ENCODE measurements at places on chromosomes 1 and 21.

DNA sequence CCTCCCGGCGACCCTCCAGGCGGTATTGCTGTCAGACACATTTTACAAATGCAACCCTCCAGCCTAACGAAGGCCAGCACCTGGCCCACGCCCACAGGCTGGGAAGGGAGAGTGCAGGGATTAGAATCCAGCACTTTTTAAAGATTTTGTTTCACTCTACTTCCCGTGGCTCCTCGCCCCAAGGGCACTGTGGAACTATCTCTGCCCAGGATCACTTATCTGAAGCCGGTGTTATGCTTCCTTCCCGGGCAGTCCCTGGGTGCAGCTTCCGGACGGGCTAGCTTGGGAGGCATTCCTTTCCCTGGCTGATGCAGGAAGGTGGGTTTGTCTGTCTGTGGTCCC lies 35.8 kb downstream of the CCN1 start:
- no peak for DNase-seq

GRCh38 chr1:155174324-155175280 lies 953 bp downstream of the TRIM46 start:
- peak; percentile 70 for DNase-seq

- no peak for DNase-seq
These were observed 19.2 kb downstream of the NRDC start for GRCh38 chr1:51859333-51859732.

DNA sequence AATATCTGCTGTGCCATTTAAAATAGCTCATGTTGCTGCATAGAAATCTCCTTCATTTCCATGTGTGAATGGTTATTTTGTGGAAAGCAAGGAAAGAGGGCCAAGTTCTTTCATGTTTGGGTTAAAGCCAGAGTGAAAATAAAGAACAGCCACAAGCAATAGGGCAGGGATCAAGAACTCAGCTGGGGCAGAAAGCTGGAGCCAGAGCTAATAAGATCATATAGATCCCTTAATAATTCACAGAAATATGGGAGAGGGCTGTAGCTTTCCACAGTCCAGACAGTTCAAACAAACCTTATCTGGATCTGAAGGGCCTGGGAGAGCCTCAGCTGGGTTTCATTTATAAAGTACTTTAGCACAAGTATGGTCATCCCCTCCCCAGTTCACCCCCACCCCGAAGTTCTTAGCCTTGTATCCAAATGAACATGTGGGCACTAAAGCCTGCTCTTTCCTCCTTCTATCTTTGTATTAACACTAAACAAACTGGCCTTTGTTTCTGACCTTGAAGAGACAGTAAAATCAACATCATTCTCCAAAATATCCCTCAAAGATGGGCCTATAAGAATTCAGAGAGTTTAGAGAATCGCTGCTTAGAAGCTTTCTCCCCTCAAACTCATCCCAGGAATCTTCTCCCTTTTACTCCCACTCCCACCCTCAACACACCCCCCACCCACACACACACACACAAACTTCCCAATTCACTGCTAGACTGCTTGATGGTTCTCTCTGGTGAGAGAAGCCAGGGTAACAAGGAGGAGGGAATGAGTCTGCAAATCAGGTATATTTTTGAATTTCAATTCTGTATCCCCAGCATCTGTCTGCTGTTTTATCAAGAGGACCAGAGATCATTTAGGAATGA lies 41.7 kb downstream of the UTP25 start:
- DNase-seq = no peak

GRCh38 chr1:212951126-212951946 lies 995 bp downstream of the VASH2 start:
- DNase-seq = no peak

DNA sequence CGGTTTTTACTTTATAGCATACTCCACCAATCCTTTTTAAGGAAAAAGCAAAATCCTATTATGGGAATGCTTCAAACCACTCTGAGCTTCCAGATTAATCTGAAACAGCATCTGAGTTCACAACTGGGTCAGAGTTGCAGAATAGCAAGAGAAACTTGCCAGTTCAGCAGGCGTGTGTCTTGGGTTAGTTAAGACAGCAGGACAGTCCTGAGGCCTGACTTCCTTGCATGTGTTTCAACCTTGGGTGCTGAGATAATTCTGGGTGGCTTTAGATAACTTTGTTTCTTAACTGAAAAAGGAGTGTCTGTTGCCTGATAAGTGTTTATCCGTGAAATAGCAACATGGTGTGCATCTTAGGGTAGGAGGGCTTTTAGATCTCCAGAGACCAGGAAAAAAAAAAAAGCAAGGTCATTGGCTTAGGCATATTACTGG lies 169.2 kb downstream of the DHRS3 start:
- no peak for DNase-seq

Measured in CD4-positive, alpha-beta T cell treated with Interleukin-6 at 100 ng/mL for 8 hours (primary cell).